DMS53 (cell line): ENCODE measurements at places on chromosomes 11 and 22.

DNA sequence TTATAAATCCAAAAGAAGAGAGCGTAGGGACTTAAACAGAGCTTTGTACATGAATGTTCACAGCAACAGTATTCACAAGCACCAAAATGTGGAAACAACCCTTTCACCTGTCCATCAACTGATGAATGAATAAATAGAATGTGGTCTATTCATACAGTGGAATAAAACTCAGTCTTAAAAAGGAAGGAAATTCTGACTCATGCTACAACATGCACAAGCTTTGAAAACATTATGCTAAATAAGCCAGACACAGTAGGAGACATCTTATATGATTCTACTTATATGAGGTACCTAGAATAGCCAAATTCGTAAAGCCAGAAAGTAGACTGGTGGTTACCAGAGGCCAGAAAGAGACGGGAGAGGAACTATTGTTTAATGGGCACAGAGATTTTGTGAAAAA, 74.3 kb downstream of the SHANK2 start:
- no peak for DNase-seq

GRCh38 chr11:95711162-95711944, 78.2 kb downstream of the FAM76B start:
- DNase-seq, result no peak

- DNase-seq, result no peak
Measured at GRCh38 chr11:21489416-21490115, 703.3 kb upstream of the ANO5 start.

DNA sequence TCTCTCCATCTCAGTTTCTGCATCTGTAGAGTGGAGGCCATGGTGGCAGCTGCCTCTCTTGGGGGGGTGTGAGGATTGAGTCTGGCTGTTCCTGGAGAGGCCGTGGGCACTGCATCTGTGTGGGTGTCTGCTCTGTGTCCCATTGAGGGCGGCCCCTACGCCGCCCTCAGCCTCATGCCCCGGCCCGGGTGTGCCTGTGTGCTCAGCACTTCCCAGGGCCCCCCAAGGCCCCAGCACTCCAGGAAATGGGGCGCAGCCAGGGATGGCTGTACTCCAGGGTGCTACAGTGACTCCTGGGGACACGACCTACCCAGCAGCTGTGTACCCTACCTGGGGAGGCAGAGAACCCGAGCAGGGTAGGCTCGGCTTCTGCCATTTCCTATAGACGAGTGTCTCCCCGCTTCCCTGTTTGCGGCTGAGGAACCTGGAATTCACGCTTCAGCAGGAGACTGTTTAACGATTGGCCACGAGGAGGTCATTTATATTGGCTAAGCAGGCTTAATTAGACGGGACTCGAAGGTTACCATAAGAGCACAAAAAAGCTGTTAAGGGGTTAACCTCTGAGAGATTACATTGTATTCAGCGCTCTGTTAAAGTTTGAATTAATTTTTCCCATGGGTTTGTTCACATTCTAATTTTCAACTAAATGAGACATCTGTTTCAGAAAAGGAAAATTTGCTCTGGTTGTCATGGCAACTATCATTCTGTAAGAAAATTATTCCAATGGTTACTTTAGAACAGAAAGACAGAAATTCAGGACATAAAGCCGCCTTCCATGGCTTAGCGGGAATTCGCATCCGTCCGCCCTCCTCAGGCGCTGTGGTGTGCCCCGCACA, 76.4 kb downstream of the MPPED1 start:
- no peak for DNase-seq

- no peak for DNase-seq
Measured at GRCh38 chr22:26185190-26185589, 15.9 kb downstream of the SEZ6L start.

DNA sequence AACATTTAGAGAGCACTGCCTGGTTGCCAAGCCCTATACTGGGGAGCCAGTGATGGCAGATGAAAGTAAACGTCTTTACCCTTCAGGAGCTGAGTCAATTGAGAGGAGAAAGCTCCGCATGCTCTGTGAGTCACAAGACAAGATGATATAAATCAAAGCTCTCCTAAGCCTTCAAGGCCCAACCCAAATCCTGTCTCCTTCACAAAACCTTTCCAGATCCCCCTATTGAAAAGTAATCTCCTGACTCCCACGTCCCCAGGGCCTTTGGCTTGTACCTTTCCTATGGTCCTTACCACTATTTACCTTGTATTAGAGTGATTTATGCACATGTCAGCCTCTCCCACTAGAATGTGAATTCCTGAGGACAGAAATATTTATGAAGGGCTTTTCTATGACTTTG, 230.1 kb upstream of the TENM4 start:
- no peak for DNase-seq

- no peak for DNase-seq
Measured at GRCh38 chr22:42769238-42769573, 48.5 kb upstream of the A4GALT start.

GRCh38 chr22:46490538-46490937, 46.9 kb downstream of the CELSR1 start:
- DNase-seq, result no peak

DNA sequence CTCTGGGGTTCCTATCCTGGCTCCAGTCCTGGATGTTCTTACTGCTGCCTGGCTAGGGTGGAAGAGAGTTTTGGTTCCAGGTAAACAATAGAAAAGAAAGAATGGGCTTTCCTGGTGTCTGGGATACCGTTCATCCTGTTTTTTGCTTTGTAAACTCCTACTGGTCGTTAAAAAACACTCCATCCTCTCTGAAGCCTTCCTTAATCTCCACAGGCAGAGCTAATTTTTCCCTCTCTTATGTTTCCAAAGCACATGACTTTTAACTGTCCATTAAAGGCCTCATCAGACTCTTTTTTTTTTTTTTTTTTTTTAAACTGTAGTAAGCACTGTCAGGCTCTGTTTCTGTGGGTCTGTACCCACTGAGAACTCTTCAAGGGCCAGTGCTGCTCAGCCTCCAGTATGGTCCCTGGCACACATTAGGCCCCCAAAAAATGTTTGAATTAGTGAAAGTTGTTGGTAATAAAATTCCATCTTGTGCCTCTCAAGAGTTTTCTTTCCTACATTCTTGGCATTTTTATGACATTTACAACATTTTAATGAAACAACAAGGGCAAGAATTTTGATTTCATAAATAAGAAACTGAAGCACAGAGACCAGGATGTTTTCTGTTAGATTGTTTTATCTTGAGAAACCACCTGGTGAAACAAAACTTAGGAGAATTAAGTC, 104.2 kb downstream of the TEAD1 start:
- peak; percentile 10 for DNase-seq

DNA sequence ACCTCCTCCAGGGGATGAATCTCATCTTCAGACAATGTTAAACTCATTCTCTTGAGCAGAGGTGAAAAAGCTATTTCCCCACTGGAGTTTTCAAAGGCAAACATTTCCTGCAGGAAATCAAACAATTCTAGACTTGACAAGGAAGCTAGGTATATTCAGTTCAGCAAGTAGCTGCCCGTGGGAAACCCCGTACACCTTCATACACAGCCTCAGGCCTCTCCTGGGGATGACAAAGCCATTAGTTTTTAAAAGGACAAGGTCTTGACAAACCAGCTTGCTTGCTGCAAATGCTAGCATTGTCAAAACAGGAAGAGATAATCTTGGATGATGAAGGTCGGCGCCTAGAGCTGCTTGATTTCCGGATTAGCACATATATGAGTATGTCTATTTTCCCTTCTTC, 1630.8 kb upstream of the TENM4 start:
- no peak for DNase-seq

GRCh38 chr11:77589521-77590193, at the start of gene AQP11:
Gene AQP11, plus strand, starts transcription at chr11:77589953. Its CDS starts 40 bp downstream, at chr11:77589993.
- DNase-seq, result peak; percentile 99

DNA sequence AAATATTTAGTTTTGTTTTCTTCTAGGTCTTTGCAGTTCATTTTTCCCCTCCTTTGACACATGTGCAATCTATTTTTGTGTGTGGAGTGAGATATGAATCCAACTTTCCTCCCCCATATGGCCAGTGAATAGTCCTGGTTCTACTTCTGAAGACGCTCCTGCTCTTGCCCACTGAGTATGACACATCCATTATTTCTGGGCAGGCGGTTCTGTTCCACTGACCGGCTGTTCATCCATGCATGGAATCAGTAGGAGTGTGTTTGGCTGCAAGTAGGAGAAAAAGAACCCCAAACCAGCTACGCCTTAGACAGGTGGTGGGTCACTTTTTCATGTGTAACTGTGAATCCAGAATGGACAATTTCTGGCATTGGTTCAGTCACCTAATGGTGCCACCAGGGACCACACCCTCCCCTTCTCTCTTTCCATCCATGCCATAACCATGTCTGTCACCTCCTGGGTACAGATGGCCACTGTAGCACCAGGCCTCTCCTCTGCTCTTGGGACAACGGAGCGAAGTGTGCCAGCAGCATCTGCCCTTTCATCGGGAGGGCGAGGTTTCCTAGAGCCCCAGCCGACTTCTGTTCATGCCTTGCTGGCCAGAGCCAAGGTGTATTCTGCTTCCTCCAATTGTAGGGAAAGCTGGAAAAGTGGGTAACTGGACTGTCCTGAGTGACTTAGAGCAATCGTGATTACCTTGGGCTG, 67.4 kb upstream of the SLC22A12 start:
- no peak for DNase-seq

- no peak for DNase-seq
Measured at GRCh38 chr11:59761993-59762392, 6.8 kb downstream of the STX3 start.

DNA sequence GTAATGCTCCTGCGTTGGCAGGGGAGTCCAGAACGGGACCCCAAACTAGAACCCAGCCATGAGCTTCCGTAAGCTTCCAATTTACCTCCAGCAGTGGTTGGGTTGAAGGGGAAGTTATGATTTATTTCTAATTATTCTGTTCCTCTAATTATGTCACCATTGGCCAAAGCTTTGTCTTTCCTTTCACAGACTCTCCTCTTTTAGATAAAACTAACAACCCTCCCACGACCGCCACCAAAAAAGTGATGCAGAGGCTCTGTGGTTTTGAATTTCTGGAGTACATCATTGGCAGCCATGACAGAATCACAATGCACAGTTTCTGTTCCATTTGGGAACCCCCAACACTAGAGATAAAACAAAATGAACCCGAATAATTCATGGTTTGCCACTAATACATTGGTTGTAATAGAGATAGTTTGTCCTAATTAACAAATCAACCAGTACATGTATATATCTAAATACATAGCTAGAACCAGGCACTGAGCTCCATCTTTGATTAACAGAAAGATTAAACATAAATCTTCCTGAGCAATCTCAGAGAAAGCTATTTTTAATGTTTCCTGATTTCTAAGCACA, 64.3 kb downstream of the ETS1 start:
- peak; percentile 35 for DNase-seq

- DNase-seq, result no peak
Measured at GRCh38 chr11:63904743-63905142, 12.2 kb downstream of the RCOR2 start.

DNA sequence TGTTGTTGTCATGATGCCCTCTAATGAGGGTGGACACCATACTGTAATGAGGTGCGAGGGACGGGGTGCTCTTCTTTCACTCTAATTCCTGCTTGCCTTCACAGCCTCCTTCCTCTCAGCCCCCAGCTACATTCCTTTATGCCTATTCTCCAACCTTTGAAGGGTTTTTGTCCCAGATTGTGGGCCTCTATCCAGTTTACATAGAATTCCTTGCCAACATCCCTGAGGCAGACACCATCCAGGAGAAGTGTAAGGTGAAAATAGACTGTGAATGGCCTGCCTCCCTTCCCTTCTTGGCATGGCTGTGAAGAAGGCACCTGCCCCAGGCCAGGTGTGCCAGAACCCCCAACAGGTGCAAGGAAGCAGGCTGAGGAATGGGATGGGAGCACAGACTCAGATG, 122.3 kb downstream of the CHST1 start:
- DNase-seq, result no peak

- no peak for DNase-seq
Measured at GRCh38 chr11:67522844-67523555, at the start of gene CABP2. Gene CABP2, minus strand, starts transcription at chr11:67523446. Its CDS starts 120 bp downstream, at chr11:67523326.

DNA sequence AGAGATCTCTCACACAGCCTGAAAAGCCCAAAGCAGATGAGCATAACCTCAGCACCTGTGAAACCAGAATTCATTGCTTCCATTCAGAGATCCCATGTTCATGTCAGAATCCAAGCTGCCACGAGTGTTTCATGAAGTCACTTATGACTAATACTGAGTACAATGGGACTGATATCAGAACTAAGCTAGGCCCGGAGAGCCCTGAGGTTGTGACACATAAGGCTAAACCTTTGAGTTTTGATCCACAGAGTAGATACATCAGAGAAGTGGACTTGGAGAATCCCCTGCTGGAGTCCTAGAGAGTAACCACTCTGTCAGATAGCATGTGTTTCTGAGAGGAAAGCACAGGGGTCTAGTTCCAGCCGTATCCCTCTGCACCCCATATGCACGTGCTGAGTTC, 890 bp upstream of the GLYATL1 start:
- DNase-seq, result no peak

GRCh38 chr11:103988595-103988969, 47.9 kb upstream of the DDI1 start:
- peak; percentile 75 for DNase-seq

GRCh38 chr11:132977746-132978145, 554.6 kb downstream of the OPCML start:
- DNase-seq, result no peak

- peak; percentile 7 for DNase-seq
Measured at GRCh38 chr11:6735306-6735705, 36.5 kb downstream of the OR2AG2 start.

DNA sequence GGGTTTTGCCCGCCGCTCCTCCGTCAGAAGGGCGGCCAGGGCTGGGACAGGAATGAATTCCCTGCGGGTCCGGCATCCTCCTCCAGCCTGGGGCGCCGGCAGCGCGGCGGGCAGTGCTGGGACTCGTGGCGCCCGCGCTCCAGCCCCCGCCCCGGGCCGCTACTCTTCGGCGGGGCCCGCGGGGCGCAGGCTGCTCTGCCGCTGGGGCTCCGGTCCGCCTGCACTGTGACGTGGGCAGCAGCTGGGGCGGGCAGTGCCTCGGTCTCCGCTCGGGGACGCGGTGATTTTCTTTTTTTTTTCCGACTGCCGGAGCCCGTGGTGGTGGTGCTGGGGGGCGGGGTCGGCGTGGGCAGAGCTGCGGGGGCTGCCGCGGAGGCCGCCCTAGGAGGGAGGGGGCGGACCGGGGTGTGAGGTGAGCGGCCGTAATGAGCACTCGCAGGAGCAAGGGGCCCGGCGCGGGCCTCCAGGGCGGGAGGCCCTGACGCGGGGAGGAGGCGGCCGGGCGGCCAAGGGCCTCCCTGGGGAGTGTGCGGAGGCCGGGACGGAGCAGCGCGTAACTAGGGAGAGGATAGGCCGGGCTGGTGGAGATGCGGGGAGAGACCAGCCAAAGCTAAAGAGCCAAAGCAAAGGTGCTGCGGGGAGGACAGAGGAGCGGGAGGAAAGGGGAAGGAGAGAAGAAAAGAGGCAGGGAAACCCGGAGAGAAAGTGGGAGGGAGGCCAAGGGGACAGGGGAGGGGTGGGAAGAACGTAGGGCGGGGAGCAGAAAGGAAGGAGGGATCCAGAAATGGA, 73.3 kb upstream of the ZBED5 start:
- DNase-seq, result peak; percentile 89
